Peyer's patch (tissue), 4 donors: ENCODE measurements at places on chromosomes 4 and X. TPM values are rescaled to one million over a fixed set of nuclear protein-coding genes. Genes with fewer than 3 reads are reported as not detected.

DNA sequence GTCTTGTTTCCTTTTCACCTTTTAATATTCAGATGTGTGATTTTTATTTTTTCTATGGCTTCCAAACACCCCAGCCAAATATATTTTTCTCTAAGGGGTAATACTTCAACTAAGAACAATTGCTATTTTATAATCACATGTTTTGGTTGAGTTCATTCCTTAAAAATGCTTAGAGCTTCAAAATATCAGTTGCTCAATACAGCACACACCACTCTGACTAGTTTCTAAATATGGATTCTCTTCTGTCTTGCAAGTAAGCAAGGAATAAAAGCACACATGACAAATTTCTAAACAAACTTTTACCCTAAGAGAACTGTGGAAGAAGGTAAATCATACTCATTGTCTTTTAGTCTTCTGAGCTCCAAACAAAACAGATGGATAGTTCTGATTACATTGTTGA is 27.2 kb downstream of the ANTXR2 start:
- no peak for DNase-seq

GRCh38 chrX:133249266-133250058 is 31.3 kb upstream of the TFDP3 start:
- DNase-seq: no peak

DNA sequence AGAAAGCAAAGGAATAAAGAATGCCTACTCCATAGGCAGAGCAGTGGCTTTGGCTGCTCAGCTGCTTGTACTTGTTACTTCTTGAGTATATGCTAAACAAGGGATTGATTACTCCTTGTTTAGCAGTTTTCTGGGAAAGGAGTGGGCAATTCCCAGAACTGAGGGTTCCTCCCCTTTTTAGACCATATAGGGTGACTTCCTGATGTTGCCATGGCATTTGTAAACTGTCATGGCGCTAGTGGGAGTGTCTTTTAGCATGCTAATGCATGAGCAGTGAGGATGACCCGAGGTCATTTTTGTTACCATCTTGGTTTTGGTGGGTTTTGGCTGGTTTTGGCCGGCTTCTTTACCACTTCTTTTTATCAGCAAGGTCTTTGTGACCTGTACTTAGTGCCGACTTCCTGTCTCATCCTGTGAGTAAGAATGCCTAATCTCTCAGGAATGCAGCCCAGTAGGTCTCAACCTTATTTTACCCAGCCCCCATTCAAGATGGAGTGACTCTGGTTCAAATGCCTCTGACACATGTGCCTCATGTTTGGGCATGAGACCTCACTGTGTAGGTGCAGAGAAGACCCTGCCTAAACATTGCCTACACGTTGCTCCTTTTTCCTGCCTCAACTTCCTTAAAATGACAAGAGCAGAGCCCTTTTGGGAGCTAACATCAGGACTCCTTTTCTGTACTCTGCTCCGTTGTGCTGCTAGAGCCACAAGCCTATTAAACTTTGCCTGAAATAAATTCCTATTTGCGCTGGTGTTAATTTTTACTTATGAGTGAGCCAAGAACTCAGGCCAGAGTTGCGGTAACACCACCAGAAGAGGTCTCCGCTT is 21.0 kb upstream of the UBA6 start:
- DNase-seq: no peak

GRCh38 chrX:72245461-72246089 is 6.7 kb upstream of the ERCC6L start:
- peak; percentile 59 for DNase-seq

DNA sequence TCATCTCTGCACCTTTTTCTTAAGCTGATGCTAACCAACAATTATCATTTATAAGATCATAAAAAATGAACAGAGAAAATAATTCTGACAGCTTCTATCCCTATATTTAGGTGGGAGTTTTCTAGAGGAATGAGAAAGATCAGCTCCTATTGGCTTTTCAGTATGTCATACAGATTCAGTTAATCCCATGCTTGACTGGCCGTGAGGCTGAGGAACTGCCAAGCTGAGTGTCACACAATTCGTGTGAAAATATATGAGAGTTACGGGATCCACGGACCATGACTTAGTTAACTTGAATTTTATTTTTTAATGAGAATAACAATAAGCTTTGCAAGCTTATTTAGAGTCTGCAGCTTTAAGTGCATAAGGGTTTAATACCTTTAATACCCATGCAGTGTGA is 37.5 kb downstream of the PHEX start:
- no peak for DNase-seq

Gene FAM47A
- total RNA-seq: not detected

DNA sequence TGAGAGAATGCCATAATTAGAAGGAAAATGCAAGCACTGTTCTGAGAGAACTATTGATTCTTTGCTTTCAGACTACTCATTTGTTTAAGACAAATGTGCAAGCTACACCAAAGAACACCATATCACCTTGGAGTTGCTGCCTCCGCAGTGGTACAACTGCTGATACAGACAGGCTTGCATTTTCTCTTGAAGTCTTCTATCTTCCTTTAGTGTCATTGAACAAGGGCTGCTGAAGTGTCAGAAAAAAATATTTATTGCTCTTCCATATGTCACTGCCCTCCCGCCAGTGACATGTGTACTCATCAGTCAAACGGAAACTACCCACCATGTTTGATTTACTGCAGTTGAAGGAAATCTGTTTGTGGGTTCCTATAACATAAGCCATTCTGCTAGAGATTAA is 318.3 kb upstream of the MAGEB18 start:
- DNase-seq: no peak

GRCh38 chr4:128163177-128164117 is 102.3 kb downstream of the LARP1B start:
- no peak for DNase-seq

- no peak for DNase-seq
Measured at GRCh38 chr4:37467824-37468223, 218.4 kb downstream of the RELL1 start.

DNA sequence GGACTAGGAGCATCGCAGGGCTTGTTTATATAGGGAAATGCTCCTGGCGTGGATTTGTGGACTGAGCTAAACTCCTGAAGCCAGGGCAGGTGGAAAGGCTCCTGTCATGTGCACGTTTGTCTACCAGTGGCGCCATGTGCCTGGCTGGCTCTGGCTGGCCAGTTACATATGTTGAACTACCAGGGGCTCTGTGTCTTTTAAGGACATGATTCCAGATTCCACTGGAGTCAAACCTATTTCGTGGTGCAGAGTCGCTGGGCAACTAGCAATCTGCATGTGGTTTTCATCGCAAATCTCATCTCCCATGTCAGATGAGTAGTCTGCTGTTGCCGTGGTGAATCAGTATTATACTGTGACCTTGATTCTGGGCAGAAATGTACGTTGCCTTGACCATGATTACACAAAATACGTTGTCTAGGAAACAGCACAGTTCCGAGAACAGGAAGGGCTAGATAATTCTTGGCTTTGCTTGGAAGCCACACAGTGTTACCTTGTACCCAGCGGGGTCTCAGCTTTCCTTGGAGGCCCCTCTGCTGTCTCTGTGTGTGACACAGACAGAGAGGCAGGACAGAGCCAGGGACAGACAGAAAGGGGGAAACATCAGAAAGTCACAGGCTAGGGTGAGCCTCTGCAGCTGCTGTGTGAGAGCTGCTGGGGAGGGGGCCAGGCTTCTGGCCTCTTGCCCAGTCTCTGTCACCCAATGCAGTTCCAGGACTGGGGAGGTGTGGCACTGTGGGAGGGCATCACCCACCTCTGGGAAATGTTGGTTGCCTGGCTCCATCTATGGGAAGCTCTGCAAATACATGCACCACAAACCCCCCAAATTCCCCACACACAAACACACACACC is 19.2 kb downstream of the PNMA6E start:
- no peak for DNase-seq

DNA sequence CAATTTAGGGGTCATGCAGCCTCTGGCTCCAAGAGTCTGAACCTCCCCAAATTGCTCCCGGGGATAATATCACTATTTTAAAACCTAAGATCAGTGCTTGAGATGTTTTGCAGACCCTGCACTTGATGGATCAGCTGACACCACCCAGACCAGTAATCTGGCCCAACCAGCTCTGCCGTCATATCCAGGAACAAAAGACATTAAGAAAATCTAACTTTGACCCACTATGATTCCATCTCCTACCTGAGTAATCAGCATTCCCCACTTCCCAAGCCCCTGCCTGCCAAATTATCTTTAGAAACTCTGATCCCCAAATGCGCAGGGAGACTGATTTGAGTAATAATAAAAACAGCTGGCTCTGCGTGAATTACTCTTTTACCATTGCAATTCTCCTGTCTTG is 34.4 kb upstream of the CCNG2 start:
- no peak for DNase-seq

DNA sequence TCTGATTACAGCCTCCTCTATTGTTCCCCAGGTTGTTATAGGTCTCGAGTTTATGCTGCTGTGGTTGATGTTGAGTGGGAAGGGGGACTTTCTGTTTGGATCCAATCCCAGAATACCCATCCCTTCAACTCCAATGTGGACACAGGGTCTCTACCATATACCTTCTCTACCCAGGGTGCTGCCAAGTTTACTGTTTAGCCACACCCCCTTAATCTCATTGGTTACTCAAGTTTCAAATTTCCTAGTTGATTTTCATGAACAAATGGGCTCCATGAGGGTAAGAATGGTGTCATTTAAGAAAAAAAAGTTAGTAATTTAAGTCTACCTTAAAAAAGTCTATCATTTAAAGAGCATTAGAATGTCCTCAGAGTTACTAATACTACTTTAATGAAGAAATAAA is 3.6 kb upstream of the SPP1 start:
- no peak for DNase-seq

DNA sequence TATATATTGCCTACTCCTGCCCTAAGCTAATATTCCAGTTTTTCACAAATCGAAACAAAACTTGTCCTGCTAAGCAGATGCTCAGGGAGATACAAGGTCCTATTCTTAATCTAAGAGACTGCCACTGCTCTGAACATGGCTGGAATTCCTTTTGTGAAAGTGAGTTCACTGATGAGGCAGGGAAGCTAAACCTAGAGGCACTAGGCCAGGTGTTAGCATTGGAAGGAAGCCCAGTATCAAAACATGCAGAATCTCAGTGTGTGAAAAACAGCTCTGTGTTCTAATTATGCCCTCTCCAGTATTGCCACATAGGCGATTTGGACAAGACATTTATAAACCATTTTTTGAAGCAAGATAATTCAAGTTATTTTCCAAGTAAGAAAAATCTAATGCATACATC is 47.6 kb downstream of the ABCG2 start:
- DNase-seq: no peak

GRCh38 chr4:48585401-48585800 is 95.3 kb downstream of the ZAR1 start:
- DNase-seq: no peak

DNA sequence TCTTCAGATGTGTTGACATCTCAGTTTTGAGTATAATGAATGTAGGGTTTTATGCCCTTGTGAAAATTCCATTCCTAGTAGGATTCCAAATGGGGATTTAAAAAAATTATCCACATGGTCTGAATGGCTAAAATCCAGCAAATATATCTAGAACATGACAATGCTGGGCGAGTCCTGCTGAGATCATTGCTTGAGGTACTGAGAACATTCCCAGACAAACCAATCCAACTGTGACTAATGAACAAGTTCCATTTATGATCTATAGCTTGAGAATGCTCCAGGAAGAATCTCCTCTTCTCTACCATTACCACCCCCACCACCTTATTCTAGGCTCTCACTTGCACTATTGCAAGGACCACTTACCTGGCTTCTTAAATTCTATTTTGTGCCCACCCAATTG is 77.2 kb upstream of the IL1RAPL2 start:
- DNase-seq: no peak

DNA sequence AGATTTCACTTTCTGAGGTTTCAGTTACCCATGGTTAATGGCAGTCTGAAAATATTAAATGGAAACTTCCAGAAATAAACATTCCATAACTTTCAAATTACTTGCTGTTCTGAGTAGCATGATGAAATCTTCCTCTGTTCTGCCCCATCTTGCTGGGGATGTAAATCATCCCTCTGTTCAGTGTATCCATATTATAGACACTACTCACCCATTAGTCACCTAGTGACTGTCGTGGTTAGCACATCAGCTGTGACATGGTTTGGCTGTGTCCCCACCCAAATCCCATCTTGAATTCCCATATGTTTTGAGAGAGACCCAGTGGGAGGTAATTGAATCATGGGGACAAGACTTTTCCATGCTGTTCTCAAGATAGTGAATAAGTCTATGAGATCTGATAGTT is 125.5 kb upstream of the GIMD1 start:
- DNase-seq: no peak

- DNase-seq: no peak
Measured at GRCh38 chr4:139934708-139935195, 219.2 kb downstream of the MAML3 start.

DNA sequence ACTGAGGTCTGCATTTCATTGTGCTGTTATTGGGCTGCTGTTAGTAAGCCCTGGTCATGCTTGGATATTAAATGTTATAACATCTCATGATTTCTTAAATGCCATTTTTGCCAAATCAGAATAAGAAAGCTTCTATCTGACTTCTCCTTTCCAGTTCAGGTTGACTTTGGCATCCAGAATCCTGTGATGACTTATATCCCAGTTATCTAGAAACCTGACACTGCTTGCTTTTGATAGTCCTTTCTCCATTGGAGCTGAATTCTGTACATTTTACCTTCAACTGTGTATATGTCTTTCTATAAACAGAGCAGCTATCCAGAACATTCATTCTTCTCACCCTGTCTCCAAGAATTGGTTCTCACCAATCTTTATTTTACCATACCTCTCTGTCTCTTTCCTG is 257.7 kb upstream of the GNPDA2 start:
- no peak for DNase-seq

GRCh38 chrX:119990556-119991004 is 47.0 kb upstream of the NKAP start:
- DNase-seq: no peak

GRCh38 chrX:72399816-72400215 is 94.1 kb upstream of the CITED1 start:
- DNase-seq: no peak
